Kidney (tissue), 22 donors: ENCODE measurements at places on chromosomes 4 and X.

GRCh38 chrX:54357414-54358377, at the start of gene WNK3:
WNK3 (minus strand) TSS chrX:54358046.
- peak; percentile 92 for DNase-seq

DNA sequence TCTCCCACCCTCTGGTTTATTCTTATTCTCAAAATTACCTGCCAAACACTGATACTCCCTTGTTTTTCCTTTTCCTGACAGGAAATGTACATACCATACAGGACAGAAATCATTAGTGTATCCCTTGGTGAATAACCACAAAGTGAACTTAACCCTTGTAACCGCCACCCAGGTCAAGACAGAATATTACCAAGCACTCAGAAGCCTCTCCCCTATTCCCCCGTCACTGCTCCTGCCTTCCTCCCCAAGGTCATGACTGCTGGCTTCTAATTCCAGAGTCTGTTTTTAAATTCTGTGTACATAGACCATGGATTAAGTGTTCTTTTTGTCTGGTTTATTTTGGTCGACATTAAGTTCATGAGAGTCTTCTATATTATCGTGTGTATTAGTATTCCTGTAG, 37.7 kb downstream of the HTT start:
- no peak for DNase-seq

DNA sequence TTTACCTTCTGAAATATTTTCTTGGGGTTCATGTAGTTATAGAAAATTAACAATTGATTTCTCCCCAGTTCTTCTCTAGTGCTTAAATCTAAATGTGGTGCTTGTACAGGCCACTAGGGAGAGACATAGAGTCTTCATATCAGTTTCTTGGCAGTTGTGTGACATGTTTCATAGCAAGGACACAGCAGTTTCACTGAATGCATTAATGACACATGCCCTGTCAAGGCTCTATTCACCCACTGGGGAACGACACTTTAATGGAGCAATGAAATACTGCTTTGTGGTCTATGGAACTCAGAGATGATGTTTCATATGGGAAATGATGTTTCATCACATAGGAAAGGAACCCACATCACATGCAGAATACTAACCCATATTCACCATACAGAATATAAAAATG, 2.8 kb downstream of the VEGFC start:
- no peak for DNase-seq

DNA sequence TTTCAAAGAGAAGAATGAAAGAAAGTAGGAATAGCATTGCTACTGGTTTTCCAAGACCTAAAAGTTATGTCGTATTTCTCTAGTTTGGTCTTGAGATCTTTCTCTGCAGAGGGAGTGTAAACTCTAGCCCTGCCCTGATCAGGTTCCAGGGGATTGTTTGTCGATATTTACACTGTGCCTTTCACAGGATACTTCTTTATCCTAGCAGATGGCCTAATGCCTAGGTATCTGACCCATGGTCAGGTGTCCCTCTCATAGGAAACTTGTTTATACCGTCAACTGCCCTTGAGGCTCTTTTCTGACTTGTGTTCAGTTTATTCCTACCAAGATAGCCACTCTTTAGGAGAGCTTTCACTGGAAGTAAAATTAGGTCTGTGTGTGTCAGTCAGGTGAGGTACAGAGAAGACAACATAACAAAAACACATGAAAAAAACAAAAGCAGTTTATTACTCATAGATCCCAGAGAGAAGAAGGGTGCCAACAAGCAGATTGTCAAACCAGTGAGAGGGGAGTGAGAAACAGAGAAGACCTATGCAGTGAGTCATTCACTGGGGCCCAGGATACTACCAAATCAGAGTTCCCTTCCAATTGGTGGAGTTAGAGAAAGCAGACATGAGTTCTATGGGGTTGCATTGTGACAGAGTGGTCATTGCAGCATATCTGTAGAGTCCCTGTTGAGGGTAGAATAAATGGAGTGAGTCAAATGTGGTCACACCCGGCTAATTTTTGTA, 40.6 kb upstream of the THOC2 start:
- DNase-seq, result no peak

DNA sequence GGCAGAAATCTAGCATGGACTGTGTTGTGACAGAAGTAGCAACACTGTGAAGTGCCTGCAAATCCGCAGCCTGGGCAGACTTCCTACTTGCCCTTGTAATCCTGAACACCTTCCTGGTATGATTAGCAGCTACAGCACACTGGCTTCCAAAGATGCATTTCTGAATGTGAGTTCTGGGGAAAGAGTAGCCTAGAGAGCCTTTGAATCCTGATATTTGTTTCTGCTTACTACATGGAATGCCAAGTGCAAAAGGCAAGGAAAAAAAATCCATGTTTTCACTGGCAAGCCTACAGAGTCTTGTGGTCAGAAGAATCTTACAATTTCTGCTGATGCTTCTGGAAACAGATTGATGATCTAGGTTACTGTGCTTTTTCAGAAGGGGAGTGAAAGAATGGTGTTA, 223.7 kb downstream of the COL25A1 start:
- peak; percentile 78 for DNase-seq

- DNase-seq, result no peak
These were observed 21.1 kb downstream of the ACOX3 start for GRCh38 chr4:8419222-8420041.

GRCh38 chrX:9805956-9806355, 19.7 kb downstream of the SHROOM2 start:
- DNase-seq, result no peak
